ENCODE measurements at places on chromosomes 12 and 14.

- no peak for DNase-seq
Measured at GRCh38 chr14:97785495-97785894, 988.3 kb downstream of the VRK1 start.

GRCh38 chr14:55977392-55978150 is 140.6 kb upstream of the PELI2 start:
- no peak for DNase-seq

DNA sequence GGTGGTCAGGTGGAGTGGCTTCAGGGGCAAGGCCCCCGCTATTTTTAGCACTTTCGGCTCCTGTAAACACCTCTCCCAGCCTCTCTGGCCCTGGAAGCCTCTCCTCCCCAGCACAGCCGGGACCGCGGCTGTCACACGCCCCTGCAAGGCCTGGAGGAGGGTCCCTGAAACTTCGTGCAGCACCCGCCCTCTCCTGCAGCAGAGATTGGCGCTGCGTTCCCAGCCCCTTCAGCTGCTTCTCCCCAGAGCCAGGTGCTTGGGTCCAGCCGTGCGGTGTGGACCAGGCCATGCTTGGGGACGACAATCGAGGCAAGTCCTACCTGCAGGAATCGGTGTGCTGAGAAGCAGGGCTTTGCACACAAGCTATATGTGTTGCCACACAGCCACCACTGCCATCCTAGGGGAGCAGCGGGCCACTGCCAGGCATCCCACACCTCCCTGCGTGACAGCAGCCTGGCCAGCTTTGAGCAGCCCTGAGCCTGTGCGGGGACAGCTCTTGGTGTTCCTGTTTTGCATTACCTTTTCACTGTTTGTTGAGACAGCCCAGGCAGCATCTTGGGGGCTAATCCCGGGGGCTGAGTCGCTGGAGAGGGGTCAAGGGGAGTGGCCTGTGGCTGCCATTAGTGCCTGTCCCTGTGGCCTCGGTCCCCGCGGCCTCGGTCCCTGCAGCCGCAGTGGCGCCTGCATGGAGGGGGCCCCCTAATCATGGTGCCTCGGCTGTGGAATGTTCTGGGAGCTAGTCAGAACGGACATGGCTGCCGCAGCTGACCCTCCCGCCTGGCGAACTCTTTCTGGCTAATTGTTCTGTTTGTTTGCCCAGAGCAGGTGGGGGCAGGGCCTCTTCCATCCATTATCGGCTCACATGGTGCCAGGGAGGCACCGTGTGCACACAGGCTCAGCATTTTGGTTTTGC is 27.6 kb upstream of the TRAF3 start:
- peak; percentile 39 for DNase-seq

DNA sequence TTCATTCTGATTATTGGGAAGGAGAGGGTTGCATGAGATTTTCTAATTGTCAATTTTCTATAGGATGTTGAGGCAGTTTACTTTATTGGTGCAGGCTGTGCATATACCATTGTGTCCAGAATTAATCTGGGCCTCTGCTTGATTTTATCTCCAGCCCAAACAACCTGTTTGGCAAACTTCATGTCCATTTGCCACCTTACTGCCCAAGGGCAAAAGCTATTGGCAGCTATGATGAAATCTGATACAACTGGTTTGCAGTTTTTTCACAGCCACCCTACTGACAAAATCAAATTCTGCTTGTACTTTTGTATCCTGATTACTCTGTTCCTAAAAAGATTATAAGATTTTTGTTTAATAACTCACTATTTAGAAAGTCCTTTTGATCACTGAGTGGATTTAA is 789.2 kb upstream of the FBXO33 start:
- DNase-seq = no peak

- no peak for DNase-seq
Measured at GRCh38 chr12:55937981-55938380, 7.0 kb downstream of the DGKA start.

DNA sequence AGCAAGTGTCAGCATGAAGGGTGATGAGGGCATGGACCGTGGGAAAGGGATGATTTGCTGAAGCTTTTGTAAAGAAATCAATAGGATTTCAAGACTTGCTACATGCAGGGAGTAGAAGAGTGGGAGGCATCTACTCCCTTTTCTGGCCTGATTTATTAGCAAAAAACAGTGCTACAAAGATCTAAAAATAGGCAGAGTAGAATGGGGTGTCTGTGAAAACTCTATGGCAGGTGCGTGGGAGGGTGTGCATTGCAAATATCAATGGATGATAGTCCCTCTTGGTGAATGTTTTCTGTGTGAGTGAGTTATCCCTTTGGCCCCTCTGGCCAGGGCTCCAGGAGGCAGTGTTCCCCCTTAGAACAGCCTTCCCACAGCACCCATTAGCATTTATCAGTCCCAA is 139.0 kb downstream of the SMOC1 start:
- DNase-seq = no peak

GRCh38 chr12:66035288-66035966 is 95.1 kb downstream of the LLPH start:
- no peak for DNase-seq

DNA sequence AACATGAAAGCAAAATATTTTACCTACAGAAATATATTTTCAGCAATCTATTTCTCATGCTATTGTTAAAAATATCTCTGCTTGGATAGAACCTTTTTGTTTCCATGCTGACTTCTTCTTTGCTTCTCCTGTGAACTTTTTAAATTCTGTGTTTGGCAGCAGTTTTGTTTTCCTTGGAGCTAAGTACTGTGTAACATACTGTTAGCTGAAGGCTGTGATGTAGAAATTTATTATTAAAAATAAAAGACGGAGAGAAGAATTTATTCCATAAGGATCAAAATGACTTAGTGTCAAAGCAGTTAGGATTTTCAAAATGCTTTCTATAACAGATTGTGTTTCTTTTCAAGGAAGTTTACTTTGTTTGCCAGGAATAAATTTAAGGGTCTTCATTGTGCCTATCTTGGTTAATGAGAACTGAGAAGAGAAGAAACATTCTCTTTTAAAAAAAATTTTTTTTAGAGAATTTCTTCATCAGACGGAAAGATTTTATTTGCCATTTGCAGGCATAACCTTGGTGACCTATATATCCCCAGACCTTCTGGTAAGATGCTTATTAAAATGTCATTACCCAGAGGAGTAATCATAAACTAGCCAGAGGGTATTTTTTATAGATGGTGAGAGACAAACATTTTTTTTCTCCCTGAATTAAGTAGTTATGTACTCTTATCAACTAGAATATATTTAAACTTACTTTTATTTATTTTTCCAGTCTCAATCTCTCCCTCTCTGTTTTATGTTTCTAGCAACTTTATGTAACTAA is 147.1 kb upstream of the SLCO1C1 start:
- DNase-seq = no peak

GRCh38 chr12:6041891-6042290 is 82.6 kb downstream of the VWF start:
- DNase-seq = no peak

Measured in WTC11 (cell line).